Cardiac muscle cell (in vitro differentiated cells and primary cell): ENCODE measurements at places on chromosomes 11 and 22. TPM values are rescaled to one million over a fixed set of nuclear protein-coding genes. Genes with fewer than 3 reads are reported as not detected.
A peak's percentile ranks its signal among the peaks of the same experiment; 100 is the strongest.

DNA sequence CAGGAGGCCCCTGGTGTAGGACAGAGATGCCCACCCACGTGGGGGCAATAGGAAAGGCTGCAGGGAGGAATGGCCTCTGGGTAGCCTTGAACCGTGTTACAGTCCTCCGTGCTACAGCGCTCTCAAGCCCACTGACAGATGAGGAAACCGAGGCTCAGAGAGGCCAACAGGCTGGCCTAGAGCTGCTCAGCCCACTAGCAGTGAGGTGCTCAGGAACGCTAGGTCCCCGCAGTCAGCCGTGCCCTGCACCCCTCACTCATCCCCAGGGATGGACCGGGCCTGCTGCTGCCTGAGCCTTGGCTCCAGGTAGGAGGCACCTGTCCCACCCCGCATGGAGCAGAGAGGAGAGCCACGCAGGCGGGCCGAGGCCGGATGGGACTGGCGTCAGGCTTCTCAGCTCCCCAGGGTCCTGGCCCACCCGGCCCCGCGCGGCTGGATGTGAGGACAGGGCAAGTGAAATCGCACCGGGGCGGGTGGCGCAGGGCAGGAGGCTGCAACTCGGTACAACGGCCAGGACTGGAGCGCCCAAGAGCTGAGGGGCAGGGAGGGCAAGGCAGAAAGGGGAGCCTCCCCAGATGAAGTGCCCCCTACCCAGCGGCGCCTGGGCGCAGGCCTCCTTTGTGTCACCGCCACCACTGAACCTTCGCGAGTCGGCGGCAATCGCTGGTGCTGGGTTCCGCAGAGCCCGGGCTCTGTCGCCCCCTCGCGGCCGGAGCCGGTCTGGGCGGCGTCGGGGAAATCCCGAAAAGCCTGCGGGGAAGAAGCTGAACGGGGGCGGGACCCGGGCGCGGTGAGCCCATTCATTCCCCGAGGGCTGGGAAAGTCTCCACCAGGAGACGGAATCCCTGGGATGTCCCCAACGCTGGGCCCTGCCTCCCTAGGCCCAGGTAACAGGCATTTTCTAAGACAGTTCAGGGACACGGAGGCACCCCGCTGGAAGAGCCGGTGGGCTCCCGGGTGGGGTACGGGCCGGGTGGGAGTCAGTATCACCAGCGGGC is 8.4 kb upstream of the SLC2A11 start:
- H3K27me3 ChIP-seq, result no peaks in the 10 kb centered on the region
- H3K27ac ChIP-seq, result no peak overlapping the region
- DNase-seq, result peak; percentile 78
- H3K36me3 ChIP-seq, result no peaks in the 10 kb centered on the region
- peaks cover 24% of the 10 kb centered on the region for H3K4me1 ChIP-seq

DNA sequence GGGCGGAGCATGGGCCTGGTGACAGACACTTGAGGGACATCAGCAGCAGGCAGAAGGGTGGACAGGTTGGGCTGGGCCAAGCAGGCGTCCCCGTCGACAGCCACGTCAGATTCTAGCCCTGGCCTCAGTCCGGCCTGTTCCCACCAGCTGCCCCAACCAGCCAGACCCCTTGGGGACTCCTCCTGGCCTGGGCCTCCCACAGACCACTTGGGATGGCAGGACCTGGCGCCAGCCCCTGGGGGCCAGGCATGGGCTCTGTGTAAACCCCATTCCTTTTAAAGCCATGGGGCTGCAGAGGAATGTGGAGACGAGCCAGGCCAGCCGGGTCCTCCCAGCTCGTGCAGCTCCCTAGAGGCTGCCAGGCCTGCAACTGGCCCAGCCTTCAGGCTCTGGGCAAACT is 4.7 kb upstream of the SUSD2 start:
- H3K36me3 ChIP-seq, result peaks cover 15% of the 10 kb centered on the region
- no peaks in the 10 kb centered on the region for H3K27me3 ChIP-seq
- H3K4me3 ChIP-seq, result no peak overlapping the region
- H3K4me1 ChIP-seq, result no peaks in the 10 kb centered on the region
- H3K27ac ChIP-seq, result no peak overlapping the region

DNA sequence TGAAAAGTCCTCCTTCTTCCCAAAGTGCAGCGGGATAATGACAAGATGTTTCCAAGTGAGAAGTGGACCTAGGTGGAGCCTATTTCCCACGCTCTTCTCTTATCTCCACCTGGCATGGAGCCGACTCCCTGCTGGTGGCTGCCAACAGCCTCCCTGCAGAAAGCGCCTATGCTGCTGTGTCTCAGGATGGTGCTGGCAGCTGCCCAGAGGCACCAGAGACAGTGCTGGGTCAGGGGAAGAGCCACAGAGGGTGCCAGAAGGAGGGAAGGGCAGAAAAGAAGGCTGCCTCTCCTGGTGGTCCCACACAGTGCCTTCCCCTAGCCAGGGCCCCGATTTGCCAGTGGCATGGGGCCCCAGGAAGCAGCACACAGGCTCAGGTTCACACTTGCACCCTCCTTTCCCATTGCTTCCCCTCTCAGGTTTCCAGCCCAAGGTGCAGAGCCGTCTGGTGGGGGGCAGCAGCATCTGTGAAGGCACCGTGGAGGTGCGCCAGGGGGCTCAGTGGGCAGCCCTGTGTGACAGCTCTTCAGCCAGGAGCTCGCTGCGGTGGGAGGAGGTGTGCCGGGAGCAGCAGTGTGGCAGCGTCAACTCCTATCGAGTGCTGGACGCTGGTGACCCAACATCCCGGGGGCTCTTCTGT is 19.0 kb downstream of the CD5 start:
- DNase-seq, result peak; percentile 52
- H3K36me3 ChIP-seq, result no peaks in the 10 kb centered on the region
- no peak overlapping the region for H3K27ac ChIP-seq
- no peak overlapping the region for H3K4me3 ChIP-seq
- H3K27me3 ChIP-seq, result no peaks in the 10 kb centered on the region

GRCh38 chr11:19306179-19306944 is 65.6 kb upstream of the E2F8 start:
- no peaks in the 10 kb centered on the region for H3K27me3 ChIP-seq
- H3K4me3 ChIP-seq, result no peak overlapping the region
- no peaks in the 10 kb centered on the region for H3K4me1 ChIP-seq
- H3K36me3 ChIP-seq, result no peaks in the 10 kb centered on the region

DNA sequence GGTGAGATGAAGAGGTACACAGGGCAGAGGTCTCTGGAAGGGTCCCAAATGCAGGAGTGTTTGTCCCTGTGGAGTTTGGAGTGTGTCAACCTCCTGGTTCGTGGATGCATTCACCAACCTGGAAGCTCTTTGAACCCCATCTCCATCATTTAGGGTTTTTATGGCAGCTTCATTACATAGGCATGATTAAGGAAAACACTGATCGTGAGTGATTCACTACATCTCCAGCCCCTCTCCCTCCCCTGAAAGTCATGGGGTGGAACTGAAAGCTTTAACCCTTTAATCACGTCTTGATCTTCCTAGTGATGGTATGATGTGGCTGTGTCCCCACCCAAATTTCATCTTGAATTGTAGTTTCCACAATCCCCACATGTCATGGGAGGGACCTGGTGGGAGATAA is 19.8 kb upstream of the INCENP start:
- H3K4me3 ChIP-seq, result no peak overlapping the region
- H3K27ac ChIP-seq, result no peak overlapping the region
- DNase-seq, result no peak

DNA sequence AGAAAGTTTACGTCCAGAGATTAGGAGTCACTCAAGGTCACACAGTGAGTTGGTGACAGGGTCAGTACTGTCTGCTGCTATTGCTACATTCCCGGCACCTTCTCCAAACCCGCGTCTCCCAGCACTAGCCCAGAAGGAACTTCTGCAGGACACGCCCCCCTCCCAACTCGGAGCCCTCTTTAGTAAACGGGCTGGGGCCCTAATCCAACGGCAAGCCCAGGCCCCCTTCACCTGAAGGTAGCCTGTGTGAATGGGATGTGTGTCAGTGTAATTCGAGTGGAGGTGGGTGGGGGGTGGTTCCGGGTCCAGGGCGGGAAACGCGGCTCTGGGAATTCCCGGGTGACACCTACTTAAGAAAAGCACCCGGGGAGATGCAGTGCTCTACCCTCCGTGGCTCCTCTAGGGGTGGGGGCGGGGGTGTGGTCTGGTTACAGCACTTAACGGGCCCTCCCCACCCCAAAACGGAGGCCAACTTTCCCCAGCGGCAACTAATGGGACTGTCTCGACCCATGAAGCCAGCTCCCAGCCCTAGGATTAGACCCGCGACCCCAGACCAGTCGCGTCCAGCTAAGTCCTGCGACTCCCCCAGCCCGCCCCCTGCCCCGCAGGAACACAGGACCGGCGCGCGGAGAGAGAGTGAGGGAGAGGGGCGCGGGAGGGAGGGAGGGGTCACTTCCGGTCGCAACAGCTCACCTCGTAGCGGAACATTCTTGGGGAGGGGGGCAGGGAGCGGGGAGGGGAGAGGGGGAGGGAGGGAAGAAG is 468 bp downstream of the PATL1 start:
- no peaks in the 10 kb centered on the region for H3K27me3 ChIP-seq
- peak; percentile 47 for DNase-seq
- peak overlapping the region; percentile 81 for H3K4me3 ChIP-seq
- peak overlapping the region; percentile 98 for H3K27ac ChIP-seq

- no peak for DNase-seq
- no peaks in the 10 kb centered on the region for H3K27me3 ChIP-seq
- no peaks in the 10 kb centered on the region for H3K4me1 ChIP-seq
- no peaks in the 10 kb centered on the region for H3K36me3 ChIP-seq
- no peak overlapping the region for H3K4me3 ChIP-seq
These were observed 31.5 kb upstream of the RAB38 start for GRCh38 chr11:88206751-88207150.

DNA sequence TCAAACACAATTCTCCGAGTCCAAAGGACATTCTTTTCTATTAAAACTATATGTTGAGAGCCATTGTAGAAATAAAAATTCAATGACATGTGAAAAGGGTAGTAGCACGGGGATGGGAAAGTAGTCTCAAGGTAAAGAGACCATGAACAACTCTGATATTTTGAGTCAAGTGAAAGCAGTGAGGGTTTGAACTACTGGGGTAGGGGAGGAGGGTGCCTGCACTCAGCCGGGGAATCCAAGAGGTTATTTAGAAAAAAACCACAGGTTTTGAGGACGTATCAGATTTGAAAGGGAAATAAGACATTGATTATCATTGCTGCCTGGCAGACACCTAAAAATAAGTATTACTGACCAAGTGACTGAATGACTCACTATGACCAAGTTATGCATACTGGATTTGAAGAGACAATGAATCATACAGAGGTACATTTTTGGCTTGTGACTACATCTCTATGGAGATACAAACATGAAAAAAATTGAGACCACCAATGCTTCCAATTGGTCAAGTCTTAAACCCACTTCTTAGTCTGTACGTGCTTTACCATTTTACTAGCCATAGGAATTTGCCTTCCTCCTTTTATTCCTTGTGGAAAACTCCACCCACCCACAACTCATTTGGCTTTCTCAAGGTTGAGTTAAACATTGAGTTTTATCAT is 2.2 kb upstream of the OR52H1 start:
- DNase-seq, result no peak
- no peaks in the 10 kb centered on the region for H3K27me3 ChIP-seq
- no peak overlapping the region for H3K27ac ChIP-seq
- H3K36me3 ChIP-seq, result no peaks in the 10 kb centered on the region
- H3K4me3 ChIP-seq, result no peak overlapping the region

DNA sequence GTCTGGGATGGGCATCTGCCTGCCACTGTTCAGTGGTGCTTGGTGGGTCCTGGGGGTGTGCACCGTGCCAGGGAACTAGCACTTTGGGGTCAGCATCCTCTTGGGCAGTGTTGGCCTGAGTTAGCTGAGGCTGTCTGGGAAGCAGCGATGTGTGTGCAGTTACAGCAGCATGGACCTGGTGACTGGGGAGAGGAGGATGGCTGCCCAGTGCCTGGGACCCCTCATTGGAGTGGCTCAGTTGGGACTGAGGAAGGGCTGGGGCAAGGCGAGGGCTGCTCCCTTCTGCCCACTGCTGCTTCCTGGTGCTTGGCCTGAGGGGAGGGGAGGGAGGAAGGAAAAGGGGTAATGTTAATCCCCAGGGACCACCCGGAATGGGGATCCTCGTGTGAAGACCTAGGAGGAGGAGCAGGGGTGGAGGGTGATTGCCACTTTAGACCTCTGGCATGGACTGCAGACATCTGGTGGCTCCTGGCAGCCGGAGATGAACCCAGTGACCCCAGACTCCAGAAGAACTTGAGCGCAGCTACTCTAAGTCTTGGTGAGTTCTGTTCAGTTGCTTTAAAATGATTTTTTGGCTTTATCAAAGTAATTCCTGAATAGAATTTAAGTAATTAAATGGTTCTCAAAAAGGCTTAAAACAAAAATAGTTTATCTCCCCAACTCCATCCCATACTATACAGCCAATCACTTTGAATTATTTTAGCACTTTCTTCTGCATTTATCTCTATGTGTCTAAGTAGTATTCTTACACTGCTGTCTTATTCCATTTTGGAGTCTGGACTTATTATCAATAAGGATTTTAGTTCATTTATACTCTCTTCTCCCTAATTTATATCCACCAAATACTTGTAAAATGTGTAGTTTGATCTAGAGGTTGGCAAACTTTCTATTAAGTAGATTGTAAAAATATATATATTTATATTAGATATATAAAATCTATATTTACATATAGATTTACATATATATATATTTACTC is 15.4 kb upstream of the TMEM191C start:
- no peaks in the 10 kb centered on the region for H3K36me3 ChIP-seq
- H3K4me1 ChIP-seq, result peaks cover 19% of the 10 kb centered on the region
- DNase-seq, result no peak
- no peak overlapping the region for H3K4me3 ChIP-seq

- H3K36me3 ChIP-seq, result no peaks in the 10 kb centered on the region
- no peak overlapping the region for H3K4me3 ChIP-seq
- H3K4me1 ChIP-seq, result no peaks in the 10 kb centered on the region
- DNase-seq, result peak; percentile 30
These were observed 16.3 kb upstream of the VSIG10L2 start for GRCh38 chr11:125929445-125930075.

DNA sequence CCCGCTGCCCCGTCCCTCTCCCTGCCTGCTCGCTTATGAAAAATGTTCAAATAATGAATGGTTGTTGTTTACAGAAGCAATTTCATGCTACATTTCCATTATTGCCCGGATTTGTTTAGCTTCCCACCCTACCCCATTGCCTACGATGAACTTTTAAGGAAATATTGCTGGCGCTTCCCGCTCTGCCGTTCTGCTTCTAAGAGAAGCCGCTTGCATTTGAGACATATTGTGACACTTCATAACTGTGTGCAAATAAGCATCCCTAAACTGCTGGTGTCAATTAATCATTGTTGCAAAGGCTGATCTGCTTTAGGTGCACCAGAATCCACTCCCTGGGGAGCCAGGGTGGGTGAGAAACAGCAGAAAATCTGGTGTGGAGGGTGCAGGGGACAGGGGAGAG is 52.3 kb upstream of the LMO1 start:
- H3K27ac ChIP-seq, result no peak overlapping the region
- H3K36me3 ChIP-seq, result no peaks in the 10 kb centered on the region
- H3K4me3 ChIP-seq, result no peak overlapping the region
- no peaks in the 10 kb centered on the region for H3K27me3 ChIP-seq
- no peaks in the 10 kb centered on the region for H3K4me1 ChIP-seq

- H3K4me1 ChIP-seq, result peaks cover 17% of the 10 kb centered on the region
- no peak overlapping the region for H3K4me3 ChIP-seq
- H3K36me3 ChIP-seq, result no peaks in the 10 kb centered on the region
- H3K27ac ChIP-seq, result peak overlapping the region; percentile 85
- no peaks in the 10 kb centered on the region for H3K27me3 ChIP-seq
These were observed 352.4 kb upstream of the FAT3 start for GRCh38 chr11:91872243-91872642.

The ANO9 gene
- total RNA-seq, result 0.51 TPM in 1 of 2 replicates, not detected in the other

The DEPDC7 gene
- total RNA-seq, result 2.6 and 3.8 TPM in 2 replicates

The CARD16 gene
- not detected in 2 replicates for total RNA-seq

The BBS1 gene
- total RNA-seq, result 100 and 106 TPM in 2 replicates

The SHANK2 gene
- total RNA-seq, result 0.07 and 0.83 TPM in 2 replicates
